A549 treated with ZK216348 at 1 μM for 4 hours (cell line): ENCODE measurements at places on chromosomes 2 and 18. TPM values are rescaled to one million over a fixed set of nuclear protein-coding genes. Genes with fewer than 3 reads are reported as not detected.

UGT1A3 gene
- 0.12 to 0.19 TPM (median 0.17 TPM) in 3 of 5 replicates, not detected in the others for total RNA-seq

ASXL3 gene
- not detected in 5 replicates for total RNA-seq

MAP3K19 gene
- total RNA-seq: not detected in 5 replicates

SERPINB5 gene
- total RNA-seq: 0.06 to 0.11 TPM in 2 of 5 replicates, not detected in the others

ANKRD29 gene
- total RNA-seq: 14.5 to 18.0 TPM (median 16.7 TPM) in 5 replicates

FAM237A gene
- not detected in 5 replicates for total RNA-seq

RND3 gene
- 48.7 to 72.5 TPM (median 58.7 TPM) in 5 replicates for total RNA-seq

GBX2 gene
- total RNA-seq: 1.5 to 3.1 TPM (median 2.9 TPM) in 5 replicates

TMEM163 gene
- 0.07 TPM in 2 of 5 replicates, not detected in the others for total RNA-seq
